Thoracic aorta (tissue), 2 donors: ENCODE measurements at places on chromosomes 11 and 22.

GRCh38 chr22:34805771-34806170, 260.2 kb upstream of the ISX start:
- DNase-seq = no peak

GRCh38 chr11:66220566-66220935, 47.9 kb upstream of the RAB1B start:
- DNase-seq = no peak

- DNase-seq = no peak
Measured at GRCh38 chr11:86370922-86371594, 3.6 kb upstream of the CCDC81 start.

DNA sequence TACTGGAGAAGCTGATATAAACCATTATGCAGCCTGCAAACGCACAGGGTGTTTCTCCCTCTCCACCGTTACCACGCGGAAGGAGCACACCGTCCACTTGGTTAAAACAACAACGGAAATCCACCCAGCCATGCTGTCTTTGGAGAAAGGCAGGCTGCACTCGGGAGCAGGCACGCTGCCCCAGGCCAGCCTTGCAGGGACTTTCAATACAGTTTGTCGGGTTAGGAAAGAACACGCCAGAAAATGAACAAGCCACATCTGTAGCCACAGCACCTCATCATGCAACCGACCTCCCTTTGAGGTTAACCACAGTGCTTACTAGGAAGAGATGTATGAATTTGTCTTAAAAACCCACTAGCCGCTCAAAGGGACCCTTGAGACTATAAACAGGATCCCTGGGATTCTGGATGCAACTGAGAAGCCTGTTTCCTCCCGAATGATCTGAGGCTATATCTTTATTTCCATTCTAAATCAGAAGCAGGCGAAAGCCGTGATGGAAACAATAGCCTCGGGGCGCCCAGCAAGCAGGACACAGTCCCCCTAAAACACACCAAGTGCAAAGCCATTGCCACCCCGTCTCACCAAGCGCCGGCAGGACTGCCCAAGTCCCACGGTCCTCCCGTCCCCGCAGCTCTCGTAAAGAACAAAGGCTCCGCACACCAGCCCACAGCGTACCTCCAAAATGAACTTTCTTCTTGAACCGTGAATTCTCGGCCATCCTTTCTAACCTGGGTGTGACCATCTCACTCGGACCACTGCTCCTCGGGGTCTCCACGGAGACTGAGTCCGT, 318.9 kb downstream of the CTTN start:
- DNase-seq = no peak

- no peak for DNase-seq
Measured at GRCh38 chr11:20511982-20512381, 87.4 kb upstream of the SLC6A5 start.

- no peak for DNase-seq
Measured at GRCh38 chr11:72682238-72682857, 8.1 kb upstream of the PDE2A start.

- DNase-seq = no peak
Measured at GRCh38 chr22:48367731-48368130, 1459.9 kb downstream of the BRD1 start.

- no peak for DNase-seq
Measured at GRCh38 chr11:3866836-3867208, 11.4 kb downstream of the STIM1 start.

DNA sequence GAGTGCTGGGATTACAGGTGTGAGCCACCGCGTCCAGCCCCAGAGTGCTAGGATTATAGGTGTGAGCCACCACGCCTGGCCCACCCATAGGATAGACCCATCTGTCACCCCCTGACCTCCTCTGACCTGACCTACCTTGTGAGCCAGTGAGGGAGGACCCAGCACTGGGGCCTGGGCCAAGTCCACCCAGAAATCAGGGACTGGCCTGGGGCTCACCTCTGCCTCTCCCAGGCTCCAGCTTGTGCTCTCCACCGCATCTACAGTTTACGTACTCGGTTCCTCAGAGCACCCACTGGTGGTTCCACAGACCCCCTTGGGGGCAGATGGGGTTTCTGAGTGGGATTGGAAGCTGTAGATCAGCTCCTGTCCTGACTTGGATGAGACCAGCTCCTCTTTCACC, 6.4 kb downstream of the SLC29A2 start:
- no peak for DNase-seq
